ENCODE measurements at places on chromosomes 3 and 15.

DNA sequence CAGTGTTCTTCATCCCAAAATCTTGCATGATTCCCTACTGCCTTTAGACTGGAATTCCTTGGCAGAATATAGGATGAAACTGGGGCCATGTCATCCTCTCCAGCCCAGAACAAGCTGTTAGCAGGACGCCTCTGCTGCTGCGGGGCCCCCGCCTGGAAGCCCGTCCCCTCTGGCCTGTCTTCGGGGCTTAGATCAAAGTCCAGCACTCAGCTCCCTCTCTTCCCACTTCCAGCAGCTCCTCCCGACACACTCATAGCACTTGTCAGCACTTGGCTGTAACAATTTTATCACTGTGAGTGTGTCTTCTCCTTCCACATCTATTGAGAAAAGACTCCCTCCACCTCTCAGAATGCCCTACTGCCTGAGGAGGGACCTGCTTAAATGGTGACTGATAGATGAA is 112.0 kb upstream of the HACD2 start:
- no peak for DNase-seq

DNA sequence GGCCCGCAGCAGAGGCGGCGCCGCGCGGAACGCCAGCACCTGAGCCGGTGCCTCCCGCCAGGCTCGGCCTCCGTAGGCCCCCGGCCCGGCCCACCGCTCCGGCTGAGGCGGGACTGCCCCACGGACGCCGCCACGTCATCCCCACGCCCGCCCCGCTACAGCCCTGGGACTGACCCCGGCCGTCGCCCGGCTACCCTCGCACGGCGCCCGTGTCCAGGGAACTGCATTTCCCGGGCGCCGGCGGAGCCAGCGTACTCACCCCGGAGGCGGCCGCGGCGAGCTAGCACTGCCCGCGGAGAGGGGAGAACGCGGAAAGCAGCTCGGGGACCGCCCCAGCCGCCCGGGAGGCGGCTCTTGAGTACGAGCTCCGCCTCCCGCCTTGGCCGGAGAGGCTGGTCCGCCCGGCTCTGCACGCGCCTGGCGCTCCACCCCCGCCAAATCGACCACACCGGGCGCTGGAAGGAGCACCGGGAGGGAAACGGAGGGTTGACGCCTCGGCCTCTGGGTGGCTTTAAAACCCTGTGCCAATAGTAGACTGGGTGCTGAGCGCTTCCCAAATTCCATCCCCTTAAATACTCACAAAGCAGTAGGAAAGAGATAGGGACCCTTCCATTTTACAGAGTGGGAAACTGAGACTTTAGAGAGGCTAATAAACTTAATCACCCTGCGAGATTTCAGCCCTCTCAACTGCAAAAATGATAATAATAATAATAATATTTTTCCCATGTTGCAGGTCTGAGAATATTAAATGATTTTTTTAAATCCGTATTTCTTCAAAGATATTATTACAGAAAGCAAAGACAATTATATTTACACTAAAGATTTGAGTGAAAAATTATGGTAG is at the start of gene B4GALT4:
B4GALT4 (minus strand) TSS at position 288 of the 844 bp plus-strand sequence. CDS start 10,779 bp downstream, outside the sequence.
- peak; percentile 95 for DNase-seq

DNA sequence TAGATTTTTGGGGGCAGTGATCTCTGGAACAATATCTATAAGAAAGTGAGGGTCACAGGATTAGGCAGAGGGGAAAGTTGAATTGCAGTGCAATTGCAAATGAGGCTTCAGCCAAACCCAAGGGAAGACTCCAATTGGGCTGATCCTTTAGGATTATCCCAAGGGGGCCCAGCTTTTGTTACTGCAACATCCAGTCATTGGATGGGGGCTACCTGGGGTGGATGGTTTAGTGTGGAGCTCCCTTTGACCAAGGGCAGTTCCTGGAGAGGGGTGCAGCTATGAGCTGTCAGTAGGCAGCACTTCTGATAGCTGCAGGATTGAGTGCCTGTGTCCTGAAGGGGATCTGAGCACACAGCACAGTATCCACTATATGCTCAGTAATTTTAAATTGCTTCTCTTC is 355.2 kb upstream of the AZI2 start:
- DNase-seq, result no peak

DNA sequence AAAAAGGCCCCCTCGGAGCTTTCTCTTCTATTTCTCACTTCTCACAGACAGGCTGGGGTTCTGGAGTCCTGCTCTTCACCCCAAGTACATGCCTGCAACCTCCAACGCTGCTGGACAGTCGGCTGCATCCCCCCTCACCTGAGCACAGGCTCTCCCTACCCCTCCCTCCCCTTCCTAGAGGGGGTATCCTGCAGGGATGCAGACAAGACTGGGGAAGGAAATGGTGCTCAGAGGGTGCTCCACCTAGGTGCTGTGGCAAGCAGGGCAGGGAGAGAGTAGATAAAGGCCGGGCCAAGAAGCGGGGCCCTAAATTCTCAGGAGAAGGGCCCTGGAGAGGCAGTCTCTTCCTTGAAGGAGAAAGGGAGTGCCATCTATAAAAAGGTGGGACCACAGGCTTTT is 7.0 kb upstream of the STRA6 start:
- no peak for DNase-seq

- DNase-seq, result peak; percentile 76
Measured at GRCh38 chr15:70488002-70488605, 275.3 kb downstream of the UACA start.

DNA sequence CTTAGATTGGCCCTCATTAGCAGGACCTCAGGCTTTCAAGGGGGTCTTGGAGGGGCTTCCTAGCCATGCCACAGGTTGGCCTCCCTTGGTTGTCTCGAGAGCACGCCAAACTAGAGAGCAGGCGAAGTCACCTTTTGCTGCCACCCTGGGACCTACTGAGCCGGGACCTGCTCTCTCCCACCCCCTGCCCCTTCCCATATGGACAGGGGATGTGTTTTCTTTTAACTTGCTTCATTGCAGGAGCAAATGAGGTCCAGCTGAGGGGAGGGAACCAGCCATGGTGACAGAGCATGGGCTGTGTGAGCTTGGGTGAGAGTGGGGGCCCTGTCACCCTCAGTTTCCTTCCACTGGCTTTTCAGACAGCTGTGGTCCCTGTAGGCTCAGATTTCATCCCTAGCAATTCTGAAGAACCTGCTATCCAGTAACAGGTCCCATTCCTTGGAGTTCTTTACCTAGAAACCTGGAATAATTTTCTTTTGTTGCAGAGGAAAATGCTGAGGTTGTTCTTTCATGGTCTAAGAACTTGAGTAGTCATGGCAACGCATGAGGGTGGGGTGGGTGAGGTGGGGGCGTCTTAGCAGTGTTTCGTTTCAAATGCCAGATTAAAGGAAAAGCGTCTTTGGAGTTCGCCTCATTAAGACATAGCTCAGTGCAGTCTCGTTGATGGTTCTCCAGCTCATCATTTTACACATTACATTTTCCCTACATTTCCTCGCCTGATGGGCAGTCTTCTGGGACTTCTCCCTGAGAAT is 20.1 kb upstream of the MAGEF1 start:
- peak; percentile 9 for DNase-seq

DNA sequence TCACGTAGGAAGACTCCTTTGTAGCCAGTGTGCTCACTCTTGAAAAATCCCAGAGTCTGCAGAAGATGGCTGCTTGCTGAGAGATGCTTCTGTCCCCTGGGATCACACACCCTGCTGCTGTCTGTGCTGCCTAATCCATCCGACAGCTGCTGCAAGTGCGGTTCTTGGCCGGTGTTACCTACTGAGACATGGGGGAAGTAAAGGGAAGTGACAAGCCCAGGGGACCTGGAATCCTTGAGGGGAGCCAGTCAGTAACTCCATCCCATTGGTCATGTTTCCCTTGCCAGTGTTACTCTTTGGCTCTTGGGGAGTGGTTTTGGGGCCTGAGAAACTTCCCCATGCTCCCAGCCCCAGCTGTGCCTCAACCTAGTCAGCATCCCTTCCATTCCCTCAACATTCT is 8.3 kb upstream of the CPNE9 start:
- DNase-seq, result no peak

DNA sequence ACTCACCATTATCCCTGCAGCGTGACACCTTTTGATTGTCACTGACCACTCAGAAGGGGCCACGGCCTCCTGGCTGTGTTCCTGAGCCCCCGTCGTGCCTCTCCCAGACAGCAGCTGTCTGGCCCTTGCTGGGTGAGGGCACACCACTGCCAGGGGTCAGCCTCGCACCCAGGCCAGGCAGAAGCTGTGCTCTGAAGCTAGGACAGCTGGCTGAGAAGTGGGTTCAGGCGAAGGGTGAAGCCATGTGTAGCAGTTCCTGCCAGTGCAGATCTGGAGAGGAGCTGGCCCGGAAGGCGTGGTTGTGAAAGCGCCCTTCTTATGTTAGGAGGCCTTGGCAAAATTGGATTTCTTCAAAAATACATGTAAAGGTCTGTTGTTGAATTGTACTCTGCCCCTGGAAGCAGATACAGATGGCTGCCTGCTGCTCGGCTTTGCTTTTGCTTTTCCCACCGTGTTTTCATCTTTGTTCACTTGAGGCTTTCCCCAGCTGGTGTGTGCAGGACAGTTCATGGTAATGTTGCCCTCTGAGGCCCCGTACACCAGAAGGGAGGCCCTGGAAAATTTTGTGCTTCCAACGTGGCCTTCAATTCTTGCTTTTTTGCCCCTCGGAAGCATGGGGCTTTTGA is 49.1 kb downstream of the KLHL25 start:
- DNase-seq, result no peak

- DNase-seq, result no peak
Measured at GRCh38 chr15:88674661-88675060, 35.8 kb downstream of the ISG20 start.

DNA sequence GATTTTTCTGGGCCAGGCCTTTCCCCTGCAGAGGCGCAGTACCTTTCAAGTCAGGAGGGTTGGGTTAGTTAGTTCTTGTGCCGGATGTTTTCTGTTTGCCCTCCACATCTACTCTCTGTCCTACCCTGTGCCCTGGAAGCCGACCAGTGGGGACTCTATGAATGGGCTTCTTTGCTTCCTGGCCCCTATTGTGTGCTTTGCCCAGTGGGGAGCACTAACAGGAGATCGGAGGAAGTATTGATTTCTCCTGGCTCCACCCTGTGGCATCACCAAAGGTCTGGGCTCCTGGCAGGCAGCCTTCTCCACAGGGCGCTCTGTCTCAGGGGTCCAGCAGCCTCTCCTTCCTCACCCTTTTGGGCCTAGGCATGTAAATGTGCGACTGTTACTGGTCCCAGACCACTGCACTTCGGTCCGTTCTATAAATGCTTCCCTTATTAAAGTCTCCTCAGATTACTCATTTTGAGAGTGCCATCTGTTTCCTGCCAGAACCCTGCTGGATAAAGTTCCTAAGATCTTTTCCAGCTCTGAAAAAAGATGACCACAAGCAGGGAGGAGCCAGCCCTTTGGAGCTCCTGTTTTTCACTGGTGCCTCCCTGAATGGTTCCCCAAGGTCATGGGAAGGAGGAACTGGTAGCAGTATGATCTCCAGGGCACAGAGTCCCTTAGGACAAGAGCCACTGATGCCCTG is 44.5 kb downstream of the CTDSPL start:
- DNase-seq, result no peak

DNA sequence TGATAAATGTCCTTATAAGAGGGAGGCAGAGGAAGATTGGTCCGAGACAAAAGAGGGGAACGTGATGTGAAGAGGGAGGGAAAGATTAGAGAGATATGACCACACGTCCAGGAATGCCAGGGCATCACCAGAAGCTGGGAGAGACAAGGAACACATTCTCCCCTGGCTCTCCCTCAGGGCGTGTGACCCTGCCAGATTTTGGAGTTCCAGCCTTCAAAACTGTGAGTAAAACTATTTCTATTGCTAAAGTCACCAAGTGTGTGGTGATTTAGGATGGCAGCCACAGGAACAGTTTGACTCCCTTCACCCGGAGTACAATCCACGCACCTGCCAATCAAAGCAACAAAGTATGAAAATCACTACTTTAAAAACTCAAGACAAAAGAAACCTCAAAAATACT is 32.1 kb upstream of the TJP1 start:
- no peak for DNase-seq

- no peak for DNase-seq
Measured at GRCh38 chr15:69568173-69569009, 115.8 kb downstream of the RPLP1 start.

GRCh38 chr3:107430214-107430995 is 53.2 kb downstream of the CCDC54 start:
- DNase-seq, result no peak

- no peak for DNase-seq
Measured at GRCh38 chr3:65485826-65486469, 552.8 kb downstream of the MAGI1 start.

- DNase-seq, result no peak
Measured at GRCh38 chr15:42854576-42854975, 66.0 kb downstream of the TTBK2 start.

- DNase-seq, result no peak
Measured at GRCh38 chr15:36497901-36498300, 81.5 kb upstream of the CDIN1 start.

GRCh38 chr3:17709236-17709810 is 33.1 kb downstream of the TBC1D5 start:
- DNase-seq, result no peak

- DNase-seq, result no peak
Measured at GRCh38 chr3:187181454-187182170, 15.7 kb upstream of the RTP1 start.

- no peak for DNase-seq
Measured at GRCh38 chr3:122694966-122695365, 14.3 kb downstream of the PARP14 start.

GRCh38 chr15:95559875-95560394 is 770.6 kb upstream of the NR2F2 start:
- DNase-seq, result no peak

- no peak for DNase-seq
Measured at GRCh38 chr3:161690299-161690620, 193.7 kb downstream of the OTOL1 start.

DNA sequence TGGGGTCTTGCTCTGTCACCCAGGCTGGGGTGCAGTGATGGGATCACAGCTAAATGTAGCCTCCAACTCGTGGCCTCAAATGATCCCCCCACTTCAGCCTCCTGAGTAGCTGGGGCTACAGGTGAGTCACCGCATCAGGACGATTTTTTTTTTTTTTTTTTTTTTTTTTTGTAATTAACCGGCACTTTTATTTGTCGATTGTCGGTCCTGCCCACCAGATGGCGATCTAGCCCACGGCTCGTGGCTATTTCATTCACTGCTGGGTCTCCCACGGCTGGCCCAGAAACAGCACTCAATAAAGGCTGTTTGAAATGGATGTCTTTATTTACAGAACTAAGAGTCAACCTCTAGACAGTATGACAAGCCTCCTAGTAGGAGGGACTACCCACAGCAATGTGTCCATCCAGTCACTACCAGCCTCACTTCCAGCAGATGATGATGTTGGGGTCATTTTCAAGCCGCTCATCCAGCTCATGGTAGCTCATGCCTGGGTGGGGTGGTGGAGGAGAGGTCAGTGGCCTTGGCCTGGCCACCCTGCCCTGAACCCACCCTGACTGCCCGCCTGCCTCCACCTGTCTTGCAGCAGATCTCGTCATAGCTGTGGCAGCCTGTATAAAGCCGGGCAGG is 1.8 kb upstream of the ZMYND10 start:
- DNase-seq, result peak; percentile 85

DNA sequence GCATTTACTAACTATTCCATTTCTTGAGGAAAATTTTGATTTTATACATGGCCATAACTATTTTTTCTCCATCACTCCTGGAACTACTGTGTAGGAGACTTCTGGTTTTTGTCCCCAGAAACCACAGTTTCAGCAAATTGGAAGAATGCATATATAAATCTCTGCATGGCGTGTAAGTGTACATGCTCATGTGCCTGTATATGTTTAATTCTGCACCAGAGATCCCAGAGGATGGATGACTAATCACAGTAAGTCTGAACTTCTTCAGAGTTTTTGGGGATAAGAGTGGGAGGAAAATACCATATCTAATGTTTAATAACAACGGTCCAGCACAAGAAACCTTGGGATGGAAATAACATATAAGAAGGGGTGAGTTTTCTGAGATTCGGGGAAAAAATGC is 10.9 kb upstream of the COL6A6 start:
- no peak for DNase-seq

GRCh38 chr3:127077505-127078064 is 94.7 kb downstream of the PLXNA1 start:
- no peak for DNase-seq
